Cortex of kidney (tissue), 1 donor: ENCODE measurements at places on chromosomes 11 and 22.

DNA sequence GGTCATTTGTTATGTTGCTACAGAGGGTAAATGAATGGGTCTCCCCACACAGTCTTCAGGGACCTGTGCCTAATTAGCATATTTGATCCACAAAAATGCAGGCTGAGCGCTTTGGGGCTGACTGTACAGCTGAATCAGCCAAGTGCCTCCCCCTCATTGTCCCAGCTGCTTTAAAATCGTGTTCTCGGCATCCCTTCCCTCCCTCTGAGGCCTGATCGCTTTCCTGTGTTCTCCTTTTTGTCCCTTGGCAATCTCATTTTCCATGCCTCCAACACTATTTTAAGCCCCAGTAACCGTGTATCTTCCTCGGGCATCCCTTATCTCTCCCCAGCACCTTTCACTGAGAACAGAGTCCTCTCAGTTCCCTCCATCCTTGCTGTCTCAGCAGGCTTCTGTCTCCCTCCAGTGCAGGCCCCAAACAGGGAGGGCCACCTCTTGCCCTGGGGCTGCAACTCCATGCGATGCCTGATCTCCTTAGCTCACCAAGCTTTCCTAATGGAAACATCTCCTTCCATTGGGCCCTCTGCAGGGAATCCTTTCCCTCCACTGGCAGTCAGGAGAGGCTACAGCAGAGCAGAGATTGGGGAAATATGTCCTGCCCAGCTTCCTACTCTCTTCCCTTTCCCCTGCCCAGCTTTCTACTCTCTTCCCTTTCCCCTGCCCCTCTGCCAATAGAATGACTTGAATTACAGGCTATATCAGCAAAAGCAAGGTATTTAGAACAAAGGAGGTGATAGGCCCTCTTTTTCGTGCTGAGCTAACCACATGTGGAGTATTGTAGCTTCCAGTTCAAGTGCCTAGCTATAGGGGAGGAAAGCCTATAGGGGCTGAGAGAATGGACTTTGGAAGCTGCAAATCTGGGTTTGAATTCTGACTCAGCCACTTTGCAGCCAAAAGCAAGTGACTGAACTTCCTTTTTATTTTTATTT, 13.8 kb downstream of the UQCR10 start:
- no peak for DNase-seq

GRCh38 chr11:121452609-121453150, at the start of gene SORL1-AS1:
SORL1-AS1 (minus strand) TSS chr11:121452967.
- DNase-seq = no peak

DNA sequence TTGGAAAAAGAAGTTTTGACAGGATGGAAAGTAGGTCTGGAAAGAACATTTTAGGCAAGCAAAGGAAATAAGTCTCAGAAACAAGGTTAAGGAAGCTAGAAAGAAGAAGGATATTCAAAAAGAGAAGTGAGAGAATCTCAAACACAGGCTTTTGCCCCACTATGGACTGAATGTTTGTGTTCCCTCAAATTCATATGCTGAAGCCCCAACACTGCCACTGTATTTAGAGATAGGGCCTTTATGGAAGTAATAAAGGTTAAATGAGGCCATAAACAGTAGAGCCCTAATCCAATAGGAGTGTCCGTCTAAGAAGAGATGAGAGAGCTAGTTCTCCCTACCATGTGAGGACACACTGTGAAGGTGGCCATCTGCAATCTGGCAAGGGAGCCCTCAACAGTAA, 20.6 kb upstream of the RPS13 start:
- DNase-seq = no peak

- DNase-seq = no peak
Observed at GRCh38 chr11:12757416-12757815, 83.2 kb downstream of the TEAD1 start.

DNA sequence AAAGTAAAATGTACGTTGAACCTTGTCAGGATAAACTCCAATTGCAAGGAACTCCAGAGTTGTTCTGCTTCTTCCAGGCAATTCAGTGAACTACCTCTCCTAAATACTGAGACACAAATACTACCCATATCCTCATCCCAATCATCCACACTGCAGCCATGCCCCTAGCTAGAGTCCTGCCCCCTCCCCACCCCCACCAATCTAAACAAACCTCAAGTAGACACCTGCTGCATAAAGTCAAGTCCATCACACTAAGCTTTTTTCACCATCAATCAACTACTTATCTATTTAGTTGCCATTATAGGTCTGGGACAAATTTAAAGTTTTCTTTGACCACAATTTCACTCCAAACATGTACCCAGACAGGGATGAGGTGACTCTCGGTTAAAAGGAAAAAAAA, 93.2 kb upstream of the APOA1 start:
- no peak for DNase-seq

DNA sequence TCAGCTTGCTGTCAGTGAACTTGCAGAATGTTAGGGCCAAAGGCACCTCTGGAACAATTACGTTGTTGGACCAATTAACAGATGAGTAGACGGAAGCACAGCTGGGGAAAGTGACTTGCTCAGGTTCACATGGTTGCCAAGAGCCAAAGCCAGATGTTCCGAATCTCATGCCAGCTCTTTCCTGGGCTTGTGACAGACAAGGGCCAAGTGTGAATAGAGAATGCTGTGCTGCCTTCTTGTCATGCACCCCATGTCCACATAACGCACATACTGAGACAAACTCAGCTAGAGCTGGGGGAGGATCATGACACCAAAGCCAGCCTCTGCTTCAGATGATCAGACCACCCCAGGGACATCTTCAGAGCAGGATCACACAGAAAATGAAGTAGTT, 616.3 kb downstream of the INSC start:
- no peak for DNase-seq

- DNase-seq = no peak
Observed at GRCh38 chr11:116114198-116114651, 610.0 kb upstream of the CADM1 start.

- no peak for DNase-seq
Observed at GRCh38 chr11:27388869-27389268, 25.9 kb upstream of the CCDC34 start.

DNA sequence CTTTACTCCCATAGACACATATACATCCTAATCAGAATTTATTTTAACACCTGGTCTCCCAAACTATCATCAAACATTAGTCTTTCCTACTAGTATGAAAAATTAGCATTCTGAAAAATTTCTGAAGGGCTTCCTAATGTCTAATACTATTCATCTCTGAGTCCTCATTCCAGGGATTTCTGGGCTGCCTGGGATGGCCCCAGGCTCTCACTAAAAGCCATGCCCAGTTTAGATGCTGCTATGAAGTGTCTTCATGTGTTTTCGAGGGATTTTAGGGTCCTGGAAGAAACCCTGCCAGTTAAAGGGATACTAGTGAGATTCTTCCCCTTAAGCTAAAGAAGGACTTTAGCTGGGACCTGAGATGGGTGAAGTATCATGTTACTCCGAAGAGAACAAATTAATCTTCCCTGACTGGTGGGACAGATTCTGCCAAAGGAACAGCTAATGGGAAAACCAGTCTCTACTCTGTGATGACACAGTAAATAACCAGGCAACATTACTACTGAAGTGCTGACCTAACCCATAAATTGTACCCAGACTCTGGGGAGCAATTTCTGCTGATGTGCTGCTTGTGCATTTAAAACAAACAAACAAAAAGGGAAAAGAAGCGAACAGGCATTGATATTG, 342.6 kb downstream of the SOX6 start:
- no peak for DNase-seq

DNA sequence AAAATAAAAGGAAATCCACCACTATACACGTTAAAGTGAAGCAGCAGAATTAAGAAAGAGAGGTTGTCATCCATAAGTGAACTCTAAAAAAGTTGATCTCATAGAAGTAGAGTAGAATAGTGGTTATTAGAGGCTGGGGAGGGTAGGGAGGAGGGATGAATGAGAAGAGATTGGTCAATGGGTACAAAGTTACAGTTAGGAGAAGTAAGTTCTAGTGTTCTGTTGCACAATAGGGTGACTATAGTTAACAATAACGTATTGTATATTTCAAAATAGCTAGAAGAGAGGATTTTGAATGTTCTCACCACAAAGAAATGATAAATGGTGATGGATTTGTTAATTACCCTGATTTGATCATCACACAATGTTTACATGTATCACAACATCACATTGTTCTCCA, 72.0 kb downstream of the CD82 start:
- DNase-seq = no peak

DNA sequence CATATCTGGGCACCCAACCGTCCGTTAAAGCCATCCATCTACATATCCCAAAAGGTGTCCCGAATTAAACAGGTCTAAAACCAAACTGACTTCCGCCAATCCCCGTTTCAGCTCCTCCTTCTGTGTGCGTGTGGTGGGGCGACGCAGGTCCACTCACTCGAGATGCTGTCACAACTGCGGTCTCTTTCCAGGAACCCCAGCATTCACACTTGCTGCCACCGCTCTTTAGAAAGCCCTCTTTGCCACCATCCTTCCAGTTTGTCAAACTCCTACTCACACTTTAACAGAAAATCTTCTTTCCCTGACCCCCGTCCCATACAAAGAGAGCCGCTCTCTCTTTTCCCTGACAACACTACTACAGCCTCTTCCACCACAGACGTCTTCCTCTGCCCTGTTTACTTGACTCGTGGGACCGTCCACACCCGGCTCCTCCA, 467 bp downstream of the ESS2 start:
- DNase-seq = no peak

DNA sequence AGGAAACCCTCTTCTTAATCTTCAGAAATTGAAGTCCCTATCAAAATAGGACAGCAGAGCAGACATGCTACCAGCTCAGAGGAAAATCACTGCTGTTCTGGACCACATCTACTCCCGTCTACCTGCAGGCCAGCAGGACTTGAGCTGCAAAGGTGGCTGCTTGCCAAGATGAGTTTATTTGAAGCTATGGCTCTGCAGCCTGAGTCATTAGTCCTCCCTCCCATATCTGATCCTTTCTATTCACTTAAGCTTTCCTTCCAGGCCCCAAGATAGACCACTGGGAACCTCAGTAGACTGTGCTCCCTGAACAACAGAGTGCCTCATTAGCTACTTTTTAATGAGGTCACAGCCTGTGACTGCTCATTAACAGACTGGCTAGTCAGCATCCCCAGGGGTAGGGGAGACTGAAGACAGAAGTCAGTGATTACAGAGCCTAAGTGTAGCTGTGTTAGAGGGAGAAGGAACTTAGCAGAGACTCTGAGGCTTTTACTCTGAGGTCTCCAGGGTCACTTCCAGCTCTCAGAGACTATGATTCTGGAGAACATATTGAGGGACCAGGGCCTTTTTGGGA, 6.8 kb upstream of the OR10A2 start:
- DNase-seq = no peak

DNA sequence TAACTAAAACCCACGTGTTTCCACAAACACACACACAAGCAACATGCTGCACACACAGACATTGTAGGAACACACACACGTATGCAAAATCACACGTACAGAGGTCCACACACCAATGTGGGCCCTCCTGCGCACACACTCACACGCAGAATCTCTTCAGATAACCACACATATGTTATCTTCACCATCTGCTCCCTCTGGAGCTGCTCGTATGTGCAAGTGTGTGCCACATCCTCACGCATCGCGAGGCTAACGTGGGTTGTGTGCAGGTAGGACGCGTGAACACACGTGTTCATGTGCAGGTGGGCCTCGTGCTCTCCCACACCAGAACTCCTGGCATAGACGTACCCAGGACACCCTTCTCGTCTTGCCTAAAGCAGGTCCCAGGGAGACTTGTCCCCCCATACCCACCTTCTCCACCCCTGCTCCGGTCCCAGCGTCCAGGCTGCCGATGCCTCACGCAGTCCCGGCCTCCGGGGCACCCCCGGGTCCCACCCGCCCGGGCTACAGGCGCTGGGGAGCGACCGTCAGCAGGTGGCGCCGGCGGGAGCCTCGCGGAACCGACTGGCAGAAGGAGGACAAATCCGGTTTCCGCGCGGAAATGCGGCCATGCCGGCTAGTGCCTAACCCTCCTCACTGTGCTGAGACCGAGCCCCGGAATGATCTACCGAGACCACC, 10.3 kb upstream of the IGSF9B start:
- DNase-seq = no peak

GRCh38 chr11:6635082-6635932, 16.1 kb upstream of the TPP1 start:
- DNase-seq = no peak

DNA sequence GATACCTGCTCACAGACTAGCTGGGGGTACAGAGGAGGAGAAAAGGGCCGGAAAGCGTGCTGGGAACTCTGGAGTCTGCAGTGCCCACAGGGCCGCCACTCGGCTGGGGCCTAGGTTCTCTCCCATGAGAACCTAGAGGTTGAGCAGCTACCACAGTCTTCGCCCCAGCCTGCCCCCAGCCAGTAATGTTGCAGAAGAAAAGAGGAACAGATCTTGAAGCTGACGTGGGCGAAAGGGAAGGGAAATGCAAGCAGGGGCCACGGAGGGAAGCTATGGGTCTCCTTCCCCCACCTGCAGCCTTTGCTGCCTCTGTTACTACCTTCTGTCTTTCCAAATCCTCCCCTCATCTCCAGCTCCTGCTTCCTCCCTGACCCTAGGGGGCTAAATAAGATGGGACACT, 28.8 kb upstream of the P2RY2 start:
- DNase-seq = no peak

DNA sequence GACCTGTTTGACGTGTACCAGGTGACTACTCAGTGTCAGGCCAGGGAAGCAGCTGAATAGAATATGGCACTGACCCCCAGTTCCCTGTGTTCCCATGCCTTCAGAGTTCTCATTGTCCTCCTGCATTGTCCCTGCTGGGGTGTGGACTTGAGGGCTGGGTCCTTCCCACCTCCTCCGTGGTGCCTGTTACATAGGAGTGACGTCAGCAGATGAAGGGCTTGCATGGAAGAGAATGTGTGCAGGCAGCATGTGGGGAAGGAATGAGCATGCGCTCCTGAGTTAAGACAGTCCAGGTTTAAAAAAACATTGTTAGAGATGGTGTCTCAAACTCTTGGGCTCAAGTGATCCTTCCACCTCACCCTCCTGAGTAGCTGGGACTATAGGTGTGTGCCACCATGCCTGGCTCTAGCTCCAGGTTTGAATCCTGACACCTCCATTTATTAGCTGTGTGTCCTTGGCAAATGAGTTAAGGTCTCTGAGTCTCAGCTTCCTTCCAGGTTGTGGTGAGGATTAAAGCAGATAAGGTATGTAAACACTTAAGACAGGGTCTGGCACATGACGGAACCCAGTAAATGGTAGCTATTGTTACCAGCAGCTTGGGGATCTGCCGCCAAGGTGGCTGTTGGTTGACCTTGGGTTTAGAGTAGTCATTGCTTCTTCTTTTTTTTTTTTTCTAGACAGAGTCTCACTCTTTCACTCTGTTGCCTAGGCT, 7.5 kb upstream of the SOX10 start:
- DNase-seq = no peak

DNA sequence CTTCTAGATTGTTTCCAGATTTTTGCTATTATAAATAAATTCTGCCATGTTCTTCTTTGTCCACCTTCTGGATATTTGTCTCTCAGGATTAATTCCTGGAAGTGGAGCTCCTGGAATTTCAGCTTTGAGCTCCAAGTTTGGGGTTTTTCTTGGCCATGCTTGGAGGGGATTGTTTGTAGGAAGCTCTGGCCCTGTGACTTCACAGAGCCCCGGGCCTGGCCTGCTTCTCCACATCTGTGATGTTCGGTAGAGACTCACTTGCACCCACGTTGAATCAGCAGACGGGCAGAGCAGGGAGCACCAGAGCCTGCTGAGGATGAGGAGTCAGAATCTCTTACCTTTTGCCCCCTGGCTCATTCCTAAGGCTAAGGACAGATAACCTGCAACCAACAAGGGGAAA, 35.7 kb downstream of the LRRC32 start:
- DNase-seq = no peak

GRCh38 chr22:19523240-19524169, 705 bp downstream of the CLDN5 start:
- DNase-seq = no peak

GRCh38 chr11:17267576-17267975, 9.0 kb upstream of the NUCB2 start:
- no peak for DNase-seq
